CD4-positive, alpha-beta T cell treated with Interleukin-12 subunit alpha and Interleukin-12 subunit beta, for 1 hour (primary cell): ENCODE measurements at places on chromosomes 3 and 15.

- DNase-seq: no peak
Observed at GRCh38 chr3:72353236-72354128, 494.8 kb downstream of the SHQ1 start.

GRCh38 chr15:60583194-60583593, 104.3 kb upstream of the ICE2 start:
- DNase-seq: no peak

GRCh38 chr3:143063018-143063417, 56.6 kb upstream of the CHST2 start:
- DNase-seq: no peak

DNA sequence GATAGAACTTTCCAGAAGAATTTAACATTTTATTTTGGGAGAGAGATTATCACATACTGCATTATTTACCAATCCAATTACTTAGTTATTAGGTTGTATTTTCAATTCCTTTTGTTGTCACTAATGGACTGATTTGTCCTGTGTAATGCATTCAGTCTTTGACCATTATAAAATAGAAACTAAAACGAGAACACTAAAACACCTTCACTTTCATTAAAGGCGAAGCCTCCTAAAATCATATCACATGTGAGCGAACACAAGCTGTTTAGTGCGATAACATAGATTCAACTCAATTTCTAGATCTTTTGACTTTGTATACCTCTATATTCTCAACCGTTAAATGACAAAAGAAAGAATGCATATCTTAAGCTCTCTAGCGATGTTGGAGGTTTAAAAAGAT, 253.4 kb downstream of the VGLL3 start:
- DNase-seq: no peak

- DNase-seq: no peak
Observed at GRCh38 chr3:105885256-105885655, 16.4 kb upstream of the CBLB start.

DNA sequence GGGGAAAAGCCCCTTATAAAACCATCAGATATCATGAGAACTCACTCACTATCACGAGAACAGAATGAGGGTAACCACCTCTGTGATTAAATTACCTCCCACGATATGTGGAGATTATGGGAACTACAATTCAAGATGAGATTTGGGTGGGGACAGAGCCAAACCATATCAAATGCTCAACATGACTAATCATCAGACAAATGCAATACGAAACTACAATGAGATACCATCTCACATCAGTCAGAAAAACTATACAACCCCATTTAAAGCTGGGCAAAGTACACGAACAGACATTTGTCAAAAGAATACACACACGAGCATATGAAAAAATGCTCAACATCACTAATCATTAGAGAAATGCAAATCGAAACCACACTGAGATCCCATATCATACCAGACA, 67.7 kb downstream of the SCAPER start:
- no peak for DNase-seq
